ENCODE measurements at places on chromosomes 16 and 17. TPM values are rescaled to one million over a fixed set of nuclear protein-coding genes. Genes with fewer than 3 reads are reported as not detected.

GRCh38 chr17:63447471-63448009 lies 1.4 kb upstream of the CYB561 start:
- no peaks in the 10 kb centered on the region for H3K27me3 ChIP-seq
- H3K27ac ChIP-seq, result peak overlapping the region; percentile 93
- H3K4me1 ChIP-seq, result peaks cover 37% of the 10 kb centered on the region
- no peaks in the 10 kb centered on the region for H3K36me3 ChIP-seq
- no peak for DNase-seq

- DNase-seq, result no peak
- no peak overlapping the region for H3K4me3 ChIP-seq
- no peaks in the 10 kb centered on the region for H3K4me1 ChIP-seq
- no peak overlapping the region for H3K27ac ChIP-seq
- no peaks in the 10 kb centered on the region for H3K27me3 ChIP-seq
- H3K36me3 ChIP-seq, result no peaks in the 10 kb centered on the region
Measured at GRCh38 chr17:40932608-40933007, 4.8 kb downstream of the KRT23 start.

DNA sequence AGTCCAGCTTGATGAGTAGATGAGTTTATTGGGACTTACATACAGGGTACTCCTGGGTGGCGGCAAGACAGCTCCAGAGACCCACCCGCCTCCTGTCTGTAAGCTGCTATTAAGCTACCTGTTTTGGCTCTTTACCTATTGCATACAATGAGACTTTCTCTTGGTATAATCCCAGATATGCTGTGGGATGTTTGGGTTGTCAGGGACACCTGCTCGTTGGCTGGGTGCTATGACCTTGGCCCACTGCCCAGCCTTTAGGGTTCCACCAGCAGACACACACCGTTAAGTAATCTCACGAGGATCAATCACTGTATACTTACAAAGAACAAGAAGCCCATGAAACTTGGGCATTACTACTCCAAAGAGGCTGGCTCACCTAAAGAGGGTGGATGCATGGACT lies 116.4 kb downstream of the NPIPB5 start:
- no peak overlapping the region for H3K4me3 ChIP-seq
- no peaks in the 10 kb centered on the region for H3K4me1 ChIP-seq
- H3K36me3 ChIP-seq, result no peaks in the 10 kb centered on the region
- DNase-seq, result no peak

- no peak for DNase-seq
- H3K27ac ChIP-seq, result no peak overlapping the region
- H3K27me3 ChIP-seq, result no peaks in the 10 kb centered on the region
- no peaks in the 10 kb centered on the region for H3K4me1 ChIP-seq
Measured at GRCh38 chr16:10405386-10405939, 19.6 kb downstream of the ATF7IP2 start.

- peaks cover 5% of the 10 kb centered on the region for H3K27me3 ChIP-seq
- H3K4me3 ChIP-seq, result no peak overlapping the region
- H3K27ac ChIP-seq, result no peak overlapping the region
- H3K36me3 ChIP-seq, result no peaks in the 10 kb centered on the region
- H3K4me1 ChIP-seq, result no peaks in the 10 kb centered on the region
- DNase-seq, result no peak
Measured at GRCh38 chr17:21679256-21680146, 12.8 kb upstream of the KCNJ18 start.

DNA sequence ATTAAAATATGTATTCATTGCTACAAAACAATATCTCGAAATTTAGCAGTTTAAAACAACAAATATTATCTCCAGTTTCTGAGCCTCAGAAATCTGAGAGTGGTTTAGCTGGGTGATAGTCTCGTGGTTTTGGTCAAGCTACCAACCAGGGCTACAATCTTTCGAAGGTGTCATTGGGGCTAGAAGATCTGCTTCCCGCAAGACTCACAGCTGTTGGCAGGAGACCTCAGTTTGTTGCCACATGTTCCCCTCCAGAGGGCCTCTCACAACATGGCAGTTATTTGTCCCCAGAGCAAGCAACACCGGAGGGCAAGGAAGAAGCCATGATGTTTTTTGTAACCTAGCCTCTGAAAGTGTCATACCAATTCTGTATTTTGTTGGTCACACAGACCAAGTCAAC lies 12.0 kb upstream of the BCAS3 start:
- no peaks in the 10 kb centered on the region for H3K27me3 ChIP-seq
- H3K27ac ChIP-seq, result no peak overlapping the region
- DNase-seq, result no peak
- no peaks in the 10 kb centered on the region for H3K4me1 ChIP-seq

DNA sequence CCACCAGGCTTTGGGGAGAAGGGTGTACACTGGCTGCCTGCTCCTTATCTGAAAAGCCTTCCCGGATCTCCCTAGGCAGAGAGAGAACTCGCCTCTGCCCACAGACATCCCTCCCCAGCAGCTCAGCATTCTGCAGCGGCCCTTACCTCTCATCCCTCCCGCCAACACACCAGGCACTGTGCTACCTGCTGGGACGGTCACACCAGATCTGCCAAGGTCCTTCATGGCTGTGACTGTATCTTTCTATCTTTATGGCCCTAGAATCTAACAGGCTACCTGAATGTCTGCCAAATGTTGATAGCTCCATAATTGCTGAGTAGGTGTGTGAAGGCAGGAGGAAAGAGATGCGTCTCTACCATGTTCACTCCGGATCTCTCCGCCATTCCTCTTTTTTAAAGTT lies 7.9 kb downstream of the TSNAXIP1 start:
- no peak overlapping the region for H3K4me3 ChIP-seq
- peaks cover 11% of the 10 kb centered on the region for H3K4me1 ChIP-seq
- H3K36me3 ChIP-seq, result no peaks in the 10 kb centered on the region
- no peak for DNase-seq

Gene SPN
- total RNA-seq, result 109 TPM

Gene TBC1D3H
- not detected for total RNA-seq

Data from lower lobe of right lung (tissue), 2 donors.